GM19239 (cell line): ENCODE measurements at places on chromosomes 7 and 10.

DNA sequence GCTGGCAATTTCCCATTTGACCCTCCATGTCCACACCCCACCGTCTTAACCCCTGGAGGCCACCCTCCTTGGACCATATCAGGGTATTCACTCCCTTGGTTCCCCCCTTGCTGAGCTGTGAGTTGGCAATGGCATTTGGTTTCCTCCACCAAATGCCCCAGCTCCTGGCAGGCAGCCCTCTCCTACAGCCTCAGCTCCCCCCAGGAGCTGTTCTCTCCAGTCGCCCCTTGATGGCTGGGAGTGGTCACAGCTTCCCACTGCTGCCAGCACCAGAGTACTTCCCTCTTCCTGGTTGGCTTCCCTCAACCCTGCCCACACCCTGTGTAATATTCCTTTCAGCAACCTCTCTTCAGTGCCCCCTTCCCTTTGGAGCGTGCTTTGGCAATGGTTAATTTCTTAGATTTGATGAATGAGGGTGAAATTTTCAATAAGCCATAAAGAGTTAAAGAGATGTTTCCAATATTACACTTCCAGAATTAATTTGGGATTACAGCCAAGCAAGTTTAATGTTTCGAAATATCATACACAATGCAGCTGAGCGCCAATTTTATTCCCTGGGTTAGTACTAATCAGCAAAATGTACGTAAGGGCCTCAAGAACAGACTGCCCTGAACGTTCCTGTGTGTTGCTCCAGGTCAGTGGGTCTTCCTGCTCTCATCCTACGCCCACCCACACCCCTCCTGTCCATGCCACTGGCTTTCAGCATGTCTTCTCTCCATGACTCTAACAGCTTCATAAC, 207.1 kb upstream of the NFE2L3 start:
- DNase-seq = no peak

- DNase-seq = no peak
Measured at GRCh38 chr7:26686448-26686981, 177.9 kb downstream of the SKAP2 start.

GRCh38 chr7:148391591-148391990, 199.0 kb upstream of the C7orf33 start:
- no peak for DNase-seq

DNA sequence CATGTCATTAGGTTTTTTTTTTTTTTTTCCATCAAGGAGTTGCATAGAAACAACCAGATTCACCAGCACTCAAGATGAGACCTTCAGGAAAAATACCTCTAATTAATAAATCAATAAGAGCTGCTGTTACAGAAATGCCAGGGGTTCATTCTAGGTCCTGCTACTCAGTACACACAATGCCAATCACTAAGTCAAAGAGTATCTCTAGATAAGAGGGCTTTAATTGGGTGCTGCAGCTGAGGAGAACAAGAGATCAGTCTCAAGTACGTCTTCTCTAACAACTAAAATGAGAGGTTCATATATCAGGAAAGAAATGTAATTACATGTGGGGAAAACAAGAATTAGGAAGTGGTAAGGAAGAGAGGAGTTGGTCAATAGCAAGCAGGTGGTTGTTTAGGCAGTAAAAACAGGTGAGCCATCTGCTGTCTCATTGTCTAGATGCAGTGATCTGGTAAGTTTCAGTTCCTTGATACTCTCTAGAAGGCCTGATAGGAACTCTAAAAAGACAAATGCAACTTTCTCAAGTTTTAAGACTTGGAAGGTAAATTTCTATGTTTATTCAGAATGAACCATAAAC, 272.9 kb upstream of the ZWINT start:
- DNase-seq = no peak

- DNase-seq = no peak
Measured at GRCh38 chr10:95229724-95230627, 35.9 kb downstream of the ACSM6 start.

DNA sequence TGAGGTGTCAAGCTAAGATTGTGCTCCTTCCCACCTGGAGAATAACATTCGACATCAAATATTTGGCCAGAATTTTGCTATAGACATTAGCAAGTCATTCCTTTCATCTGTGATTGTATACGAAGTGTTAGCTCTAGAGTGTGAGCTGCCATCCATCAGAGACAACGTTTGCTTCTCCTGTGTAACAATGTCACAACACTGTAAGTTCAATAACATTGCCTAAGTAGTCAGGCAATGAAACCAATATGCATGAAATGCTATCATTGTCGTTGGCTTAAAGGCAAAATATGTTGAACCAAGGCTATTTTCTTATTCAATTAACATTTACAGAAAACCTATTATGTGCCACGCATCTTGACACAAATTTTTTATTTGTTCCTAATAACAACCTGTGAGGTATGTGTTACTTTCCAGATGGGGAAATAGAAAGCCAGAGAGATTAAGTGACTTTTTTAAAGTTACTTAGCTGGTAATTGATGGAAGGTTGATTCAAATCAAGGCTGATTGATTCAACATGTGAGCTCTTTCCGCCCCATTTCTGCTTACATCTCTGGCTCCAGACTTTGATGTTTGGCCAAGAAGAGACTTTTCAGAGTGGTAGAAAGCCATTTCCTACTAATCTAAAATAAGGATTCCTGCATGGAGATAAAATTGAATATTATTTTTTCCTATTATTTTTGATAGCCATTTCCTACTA, 32.0 kb downstream of the BET1 start:
- DNase-seq = no peak

DNA sequence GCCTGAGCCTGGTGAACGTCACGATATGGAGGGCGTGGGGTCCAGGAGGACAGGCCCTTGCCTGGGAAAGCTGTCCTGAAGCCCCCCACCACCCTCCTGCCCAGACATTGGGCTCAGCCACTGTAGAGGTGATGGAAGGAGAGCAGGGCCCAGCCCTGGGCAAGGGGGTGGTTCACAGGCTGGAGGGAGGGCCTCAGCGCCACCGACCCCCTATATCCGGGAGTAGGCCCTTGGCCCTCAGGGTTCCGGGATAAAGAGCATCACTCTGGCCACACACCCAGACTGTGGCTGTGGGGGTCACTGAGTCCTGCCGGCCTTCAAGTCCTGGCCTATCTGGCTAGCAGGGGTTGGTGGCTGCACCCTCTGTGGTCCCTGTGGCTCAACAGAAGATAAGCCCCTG, 55.3 kb upstream of the GTF2IRD1 start:
- no peak for DNase-seq

DNA sequence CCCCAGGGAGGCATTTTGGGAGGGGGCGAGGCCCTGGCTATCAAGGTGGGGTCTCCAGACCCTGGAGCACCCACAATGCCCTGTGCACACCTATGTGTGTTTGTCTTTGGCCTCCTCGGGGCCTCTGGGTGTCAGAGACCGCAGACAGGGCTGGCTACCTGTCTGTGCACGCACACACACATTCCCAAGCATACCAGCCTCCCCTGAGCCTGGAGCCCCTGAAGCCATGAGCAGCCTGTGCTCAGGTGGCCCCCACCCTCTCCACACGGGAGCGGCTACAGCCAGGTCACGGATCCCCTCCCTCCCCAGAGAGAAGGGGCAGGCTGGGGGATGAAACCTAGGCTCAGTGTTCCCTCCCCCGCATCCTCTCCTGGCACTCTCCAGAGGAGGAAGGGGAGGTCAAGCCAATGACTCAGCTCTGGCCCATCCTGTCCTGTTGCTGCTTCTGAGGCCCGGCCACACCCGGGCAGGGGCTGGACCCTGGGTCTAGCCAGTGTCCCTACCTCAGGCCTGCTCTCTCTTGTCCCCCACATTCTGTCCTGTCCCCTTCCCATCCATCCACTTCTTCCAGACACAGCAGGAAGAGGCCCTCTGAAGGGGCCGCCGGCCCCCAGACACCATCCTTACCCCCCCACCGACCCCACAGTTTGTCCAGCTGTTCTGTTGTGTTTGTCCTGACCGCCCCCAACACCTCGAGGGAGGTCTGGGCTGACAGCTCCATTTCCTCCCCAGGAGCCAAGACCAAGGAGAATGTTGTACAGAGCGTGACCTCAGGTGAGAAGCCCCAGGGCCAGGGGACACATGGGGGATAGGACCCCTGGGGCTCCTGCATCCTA, 720 bp downstream of the SNCG start:
- DNase-seq = no peak

DNA sequence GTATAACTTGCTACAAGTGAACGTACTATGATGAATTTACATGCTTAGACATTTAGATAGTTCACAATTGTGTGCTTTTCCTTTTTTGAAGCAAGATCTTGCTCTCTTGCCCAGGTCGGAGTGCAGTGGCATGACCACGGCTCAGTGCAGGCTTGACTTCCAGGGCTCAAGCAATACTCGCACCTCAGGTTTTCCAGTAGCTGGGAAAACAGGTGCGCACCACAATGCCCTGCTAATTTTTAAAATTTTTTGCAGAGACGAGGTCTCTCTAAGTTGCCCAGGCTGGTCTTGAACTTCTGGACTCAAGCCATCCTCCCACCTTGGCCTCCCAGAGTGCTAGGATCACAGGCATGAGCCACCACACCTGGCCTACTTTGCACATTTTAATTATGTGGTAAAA, 1.8 kb downstream of the GPR15LG start:
- DNase-seq = no peak

DNA sequence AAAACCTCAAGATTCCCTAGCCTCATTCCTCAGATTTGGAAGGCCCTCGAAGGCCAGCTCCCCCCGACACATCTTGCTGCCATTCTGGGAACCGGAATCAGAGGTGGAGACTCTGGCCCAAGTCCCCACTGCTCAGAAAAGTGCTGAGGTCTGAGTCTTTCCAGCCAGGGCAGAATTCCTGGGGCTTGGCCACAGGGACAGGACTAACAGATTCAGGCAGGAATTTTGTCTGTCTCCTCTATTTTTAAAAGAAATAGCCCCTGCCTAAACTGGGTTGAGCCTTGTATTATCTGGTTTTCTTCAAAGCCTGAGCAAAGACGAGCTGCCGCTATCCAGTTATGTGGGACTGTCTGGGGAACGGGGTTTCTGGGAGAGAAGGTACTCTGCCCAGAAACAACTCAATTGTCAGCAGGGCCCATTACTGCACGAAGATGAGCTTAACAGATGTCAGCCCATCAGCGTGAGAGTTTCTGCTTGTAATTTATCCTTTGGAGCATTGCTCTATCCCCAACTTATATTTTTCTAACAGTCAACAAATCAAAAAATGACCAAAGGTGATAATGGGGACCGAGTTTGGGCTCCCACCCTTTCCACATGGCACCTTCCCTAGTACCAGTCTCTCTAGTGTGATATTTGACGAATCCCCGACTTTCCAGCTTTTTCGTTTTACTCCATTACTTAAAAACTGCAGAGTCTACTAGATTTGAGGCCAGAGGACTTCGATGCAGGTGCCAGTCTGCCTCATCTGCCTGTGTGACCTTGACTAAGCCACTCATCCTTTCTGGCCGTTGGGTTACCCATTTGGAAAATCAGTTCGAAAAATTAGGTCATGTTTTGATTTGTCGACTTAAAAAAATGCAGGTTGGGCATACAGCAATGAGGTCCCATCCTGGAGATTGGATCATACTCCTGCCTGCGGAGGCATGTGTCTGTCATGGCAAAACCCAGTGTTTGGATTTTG, 110.9 kb downstream of the WDR11 start:
- DNase-seq = no peak

GRCh38 chr7:29276199-29276598, 81.6 kb downstream of the CHN2 start:
- no peak for DNase-seq

GRCh38 chr10:113524539-113525490, 28.0 kb upstream of the HABP2 start:
- DNase-seq = no peak

DNA sequence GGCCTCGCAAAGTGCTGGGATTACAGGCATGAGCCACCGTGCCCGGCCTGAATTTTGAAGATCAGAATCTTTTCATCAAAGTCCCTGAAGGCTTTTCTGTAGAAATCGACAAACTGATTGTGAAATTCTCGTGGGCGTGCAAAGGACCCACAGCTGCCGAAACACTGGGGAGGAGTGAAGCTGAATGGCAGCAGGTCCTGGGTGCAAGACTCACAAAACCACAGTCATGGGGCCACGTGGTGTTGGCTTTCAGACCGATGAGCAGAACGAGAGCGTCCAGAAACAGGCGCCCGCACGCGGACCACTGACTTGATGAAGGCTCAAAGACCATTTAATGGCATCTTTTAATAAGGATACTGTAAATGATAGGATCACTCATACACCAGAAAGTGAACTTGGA, 24.7 kb upstream of the PRKAR1B start:
- DNase-seq = no peak

- DNase-seq = no peak
Measured at GRCh38 chr10:58993480-58994221, 182.8 kb upstream of the PHYHIPL start.

DNA sequence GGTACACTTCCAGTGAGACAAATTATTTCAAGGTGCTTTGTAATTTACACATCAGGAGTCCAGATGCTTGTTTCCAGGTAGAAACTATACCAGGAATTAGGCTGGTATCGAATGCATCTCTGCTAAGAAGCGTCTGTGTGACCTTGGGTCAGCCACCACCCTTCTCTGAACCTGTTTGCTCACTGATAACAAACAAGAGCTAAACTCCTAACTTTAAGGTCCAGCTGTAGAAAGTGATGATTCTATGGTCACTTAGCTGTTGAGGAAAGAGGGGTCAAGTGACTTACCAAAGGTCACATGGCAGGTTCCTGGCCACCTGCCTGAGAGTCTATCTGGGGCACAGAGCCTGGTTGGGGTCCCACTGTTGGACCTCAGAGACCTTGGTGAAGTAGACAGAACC, 95.4 kb downstream of the HIF1AN start:
- no peak for DNase-seq

- no peak for DNase-seq
Measured at GRCh38 chr7:49523870-49524269, 249.6 kb upstream of the VWC2 start.

- no peak for DNase-seq
Measured at GRCh38 chr10:123704812-123705211, 38.7 kb downstream of the GPR26 start.
